ENCODE measurements at places on chromosomes 1 and 21. TPM values are rescaled to one million over a fixed set of nuclear protein-coding genes. Genes with fewer than 3 reads are reported as not detected.
A peak's percentile ranks its signal among the peaks of the same experiment; 100 is the strongest.

DNA sequence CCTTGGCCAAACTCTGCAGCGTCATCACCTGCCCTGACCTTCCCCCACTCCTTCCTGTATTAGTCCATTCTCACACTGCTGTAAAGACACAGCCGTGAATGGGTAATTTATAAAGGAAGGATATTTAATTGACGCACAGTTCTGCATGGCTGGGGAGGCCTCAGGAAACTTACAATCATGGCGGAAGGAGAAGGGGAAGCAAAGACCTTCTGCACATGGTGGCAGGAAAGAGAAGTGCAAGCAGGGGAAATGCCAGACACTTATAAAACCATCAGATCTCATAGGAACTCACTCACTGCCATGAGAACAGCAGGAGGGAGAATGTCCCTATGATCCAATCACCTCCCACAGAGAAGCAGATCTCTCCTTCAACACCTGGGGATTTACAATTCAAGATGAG lies 408.5 kb downstream of the PTPRU start:
- no peak for DNase-seq

DNA sequence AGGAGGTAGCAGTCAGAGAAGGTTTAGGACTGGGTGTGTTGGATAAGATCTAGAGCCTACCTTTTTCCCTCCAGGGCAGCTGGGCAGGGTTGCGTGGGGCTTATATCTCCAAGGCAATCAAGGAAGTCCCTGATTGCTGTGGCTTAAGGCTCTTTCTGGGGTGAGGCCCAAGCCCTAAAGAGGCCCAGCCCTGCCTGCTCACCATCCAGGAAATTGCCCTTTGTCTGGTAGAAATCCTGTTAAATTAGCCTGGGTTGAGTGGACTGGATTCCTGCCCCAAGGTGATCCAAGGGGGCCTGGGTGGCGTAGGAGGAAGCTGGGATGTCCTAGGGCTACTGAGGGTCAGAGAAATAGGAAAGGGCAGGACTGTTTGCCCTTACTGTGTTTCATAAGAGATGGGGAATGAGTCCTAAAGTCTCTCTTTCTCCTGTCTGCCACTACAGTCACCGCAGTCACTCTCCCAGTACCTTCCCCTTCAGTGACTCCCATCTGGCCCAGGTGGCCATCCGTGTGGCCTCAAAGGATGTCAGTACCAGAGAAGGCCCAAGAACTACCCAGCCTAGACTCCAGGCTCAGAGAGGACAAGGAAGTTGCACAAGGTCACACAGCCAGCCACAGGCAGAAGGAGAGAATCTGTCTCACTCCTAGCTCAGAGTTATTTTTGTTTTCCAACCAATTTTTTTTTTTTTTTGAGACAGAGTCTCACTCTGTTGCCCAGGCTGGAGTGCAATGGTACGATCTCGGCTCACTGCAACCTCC lies 25.8 kb downstream of the MFSD2A start:
- no peak for DNase-seq

GRCh38 chr1:175887981-175888428 lies 144.6 kb upstream of the TNR start:
- DNase-seq, result no peak

The CHRM3 gene
- total RNA-seq, result not detected

The ZBTB7B gene
- total RNA-seq, result 154 TPM

GRCh38 chr1:6497215-6497866 lies 5.9 kb upstream of the PLEKHG5 start:
- peak; percentile 36 for DNase-seq

GRCh38 chr1:38783640-38784229 lies 75.8 kb downstream of the RRAGC start:
- no peak for DNase-seq

DNA sequence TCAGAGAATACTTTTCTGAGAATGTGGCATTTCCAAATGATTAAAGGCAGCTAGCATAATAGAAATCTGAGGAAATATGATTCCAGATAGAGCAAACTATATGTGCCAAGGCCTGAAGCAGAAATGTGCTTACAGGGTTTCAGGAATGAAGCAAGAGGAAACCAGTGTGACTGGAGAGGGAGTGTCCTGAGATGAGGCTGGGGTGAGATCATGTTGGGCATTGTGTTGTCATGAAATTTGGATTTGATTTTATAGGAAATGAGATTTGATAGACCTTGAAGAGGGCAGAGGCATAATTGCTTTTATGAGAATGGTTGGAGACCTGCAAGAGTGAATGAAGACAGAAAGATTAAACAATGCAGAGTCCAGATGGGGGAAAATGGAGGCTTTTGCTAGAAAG lies 338.1 kb upstream of the SNX7 start:
- no peak for DNase-seq

DNA sequence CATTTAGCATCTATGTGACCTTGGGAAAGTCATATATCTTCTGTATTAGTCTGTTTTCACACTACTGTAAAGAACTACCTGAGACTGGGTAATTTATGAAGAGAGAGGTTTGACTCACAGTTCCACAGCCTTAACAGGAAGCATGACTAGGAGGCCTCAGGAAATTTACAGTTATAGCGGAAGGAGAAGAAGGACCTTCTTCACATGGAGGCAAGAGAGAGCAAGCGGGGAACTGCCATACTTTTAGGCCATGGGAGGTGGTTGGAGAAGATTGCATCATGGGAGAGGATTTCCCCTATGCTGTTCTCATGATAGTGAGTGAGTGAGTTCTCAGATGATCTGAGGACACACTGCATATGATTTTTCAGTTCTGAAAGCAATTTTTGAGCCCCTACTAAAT lies 87.9 kb downstream of the CLEC20A start:
- DNase-seq, result no peak

Data from activated T-helper 2 cell treated with anti-CD3 and anti-CD28 coated beads, Interferon-gamma antibody, Interleukin-2, Interleukin-4, amounts not matched to agents 10 μg/mL and 5 μg/mL and 100 μg/mL, durations not matched to agents 14 hours and 24 hours and 36 hours (primary cell).